ENCODE measurements at places on chromosomes 12 and 14.

GRCh38 chr12:124738636-124739467 lies 124.8 kb downstream of the SCARB1 start:
- no peak for DNase-seq

DNA sequence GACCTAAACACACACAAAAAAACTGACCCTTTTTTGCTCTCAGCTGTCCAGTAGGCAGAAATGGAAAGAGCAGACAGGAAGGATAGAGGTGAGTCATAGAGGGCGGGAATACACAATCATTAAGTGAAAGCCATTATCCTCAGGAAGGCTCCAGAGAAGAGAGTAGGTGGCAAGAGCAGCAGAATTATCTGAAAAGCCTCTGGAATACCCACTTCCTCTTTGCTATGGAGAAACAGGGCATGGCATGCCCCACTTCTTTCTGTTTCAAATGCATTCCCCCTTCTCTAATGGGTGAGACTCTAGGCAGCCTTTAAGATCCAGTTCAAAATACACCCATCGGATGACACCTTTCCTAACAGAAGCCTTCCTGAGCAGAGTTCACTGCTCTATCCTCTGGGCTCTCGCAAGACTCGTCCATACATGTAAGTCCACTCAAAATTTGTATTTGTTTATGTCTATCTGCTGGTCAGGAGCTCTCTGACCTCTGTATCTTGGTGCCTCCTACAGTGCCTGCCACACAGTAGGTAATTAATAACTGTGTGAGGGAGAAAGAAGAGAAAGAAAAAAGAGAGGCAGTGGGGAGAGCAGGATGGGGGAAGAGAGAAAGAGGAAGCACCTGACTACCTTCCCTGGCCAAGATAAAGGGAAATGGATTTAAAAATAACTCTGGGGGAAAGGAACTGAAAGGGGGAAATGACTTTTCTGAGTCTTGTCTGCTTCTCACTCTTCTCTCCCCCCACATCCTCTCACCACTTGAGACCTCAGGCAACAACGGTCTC lies 8.5 kb downstream of the KLHL33 start:
- peak; percentile 64 for DNase-seq

DNA sequence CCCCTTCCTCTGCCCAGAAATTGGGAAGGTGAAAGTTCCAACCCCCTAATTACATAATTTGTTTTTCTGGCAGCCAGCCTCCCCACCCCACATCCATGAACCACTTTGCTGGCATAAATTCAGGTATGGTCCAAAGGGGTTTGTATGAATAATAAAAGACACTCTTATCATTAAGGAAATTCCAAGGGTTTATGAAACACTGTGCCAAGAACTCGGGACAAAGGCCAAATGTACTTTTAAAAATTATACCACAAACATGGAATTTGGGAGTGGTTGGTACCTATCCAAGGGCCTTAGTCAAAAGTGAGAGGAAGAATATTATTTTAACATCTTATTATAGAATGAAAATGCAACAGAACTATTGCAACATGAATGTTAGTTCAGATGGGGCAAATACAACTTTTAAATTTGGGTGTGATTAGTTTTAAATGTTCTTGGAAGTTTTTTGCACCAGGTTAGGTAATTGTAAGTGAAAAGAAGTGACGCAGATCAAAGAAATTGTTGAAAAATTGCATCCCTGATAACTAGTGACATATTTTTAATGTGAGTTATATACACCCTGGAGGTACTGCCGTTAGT lies 217.8 kb downstream of the TMEM117 start:
- DNase-seq: no peak

DNA sequence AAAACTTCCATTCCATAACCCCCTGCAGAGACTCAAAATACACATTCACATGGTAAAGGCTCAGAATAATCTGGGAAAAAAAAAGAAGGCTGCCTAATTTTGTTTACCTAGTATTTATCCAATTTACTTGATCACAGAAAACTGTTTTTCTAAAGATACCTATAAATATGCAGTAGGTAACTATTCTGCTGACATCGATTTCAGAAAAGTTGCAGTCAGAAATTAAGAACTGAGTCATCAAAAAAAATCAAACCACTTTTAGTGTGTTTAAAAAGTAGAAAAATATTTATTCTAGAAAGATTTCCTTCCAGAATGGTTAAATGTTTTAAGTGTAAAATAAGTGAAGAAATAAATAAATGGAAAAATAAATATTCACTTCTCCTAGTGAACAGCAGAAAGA lies 254.5 kb upstream of the CAND1 start:
- no peak for DNase-seq

GRCh38 chr12:91824991-91825390 lies 320.7 kb downstream of the BTG1 start:
- DNase-seq: no peak
